ENCODE measurements at places on chromosomes 16 and 17.

DNA sequence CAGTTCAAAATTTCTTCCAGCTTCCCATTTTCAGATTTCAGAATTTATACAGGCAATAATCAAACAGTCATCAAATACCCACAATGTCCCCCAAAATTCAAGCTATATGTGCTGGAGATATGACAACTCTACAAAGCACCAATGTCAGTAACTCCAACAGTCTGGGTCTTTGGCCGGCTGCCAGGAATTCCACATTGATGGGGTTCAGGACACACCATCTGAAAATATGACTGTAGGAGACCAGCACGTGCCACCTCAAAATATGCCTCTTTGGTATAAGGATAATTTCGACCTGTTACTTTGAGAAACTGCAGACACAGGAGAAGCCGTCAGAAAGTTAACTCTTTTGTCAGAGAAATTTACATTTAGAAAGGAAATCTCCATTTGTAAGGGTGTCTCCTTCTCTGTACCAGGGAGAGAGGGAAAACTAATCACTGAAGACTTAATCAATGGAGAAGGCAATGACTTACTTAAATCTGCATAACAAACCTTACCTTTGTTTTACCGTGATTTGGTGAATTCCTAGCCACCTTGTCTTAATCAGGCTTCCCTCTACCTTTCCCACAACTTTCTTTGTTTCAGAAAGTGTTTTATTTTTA lies 594.3 kb upstream of the CDH5 start:
- no peak for DNase-seq

DNA sequence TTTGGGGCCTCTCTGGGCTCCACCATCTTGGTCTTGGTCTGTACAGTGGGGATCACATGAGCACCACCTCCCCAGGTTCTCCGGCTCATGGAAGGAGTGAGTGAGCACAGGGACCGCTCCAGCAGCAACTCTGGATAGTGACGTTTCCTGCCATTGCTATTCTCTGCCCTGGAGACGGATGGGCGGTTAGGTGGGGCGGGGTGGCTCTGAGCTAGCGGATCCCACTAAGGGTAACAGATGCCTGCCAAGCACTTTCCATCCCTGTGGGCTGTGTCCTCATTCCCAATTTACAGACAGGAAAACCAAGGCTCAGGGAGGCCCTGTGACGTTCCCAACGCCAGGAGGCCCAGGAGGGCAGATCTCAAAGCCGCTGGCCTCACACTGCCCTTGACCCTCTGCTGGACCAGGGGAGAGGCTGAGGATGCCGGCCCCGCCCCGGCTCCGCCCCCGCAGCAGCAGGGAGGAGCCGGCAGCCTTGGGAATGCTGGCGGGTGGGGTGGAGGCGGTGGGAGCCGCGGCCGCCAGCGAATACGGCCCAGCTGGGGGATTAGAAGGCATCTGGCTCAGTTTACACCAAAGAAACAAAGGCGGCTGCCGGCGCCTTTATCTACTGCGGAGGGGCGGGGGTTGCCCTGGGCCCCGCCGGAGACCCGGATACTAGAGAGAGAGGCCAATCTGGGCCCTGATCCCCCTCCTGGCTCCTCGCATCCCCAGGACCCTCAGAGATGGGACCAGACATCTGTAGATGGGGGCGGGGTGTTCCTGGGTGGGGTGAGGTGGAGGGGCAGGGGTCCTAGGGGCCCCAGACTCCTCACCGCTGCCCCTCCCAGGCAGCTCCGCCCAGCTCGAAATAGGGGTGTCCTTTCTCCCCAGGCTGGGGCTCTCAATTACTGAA lies 122.3 kb upstream of the CIBAR2 start:
- DNase-seq, result peak; percentile 91

- no peak for DNase-seq
Observed at GRCh38 chr16:81489547-81490267, 45.1 kb downstream of the CMIP start.

DNA sequence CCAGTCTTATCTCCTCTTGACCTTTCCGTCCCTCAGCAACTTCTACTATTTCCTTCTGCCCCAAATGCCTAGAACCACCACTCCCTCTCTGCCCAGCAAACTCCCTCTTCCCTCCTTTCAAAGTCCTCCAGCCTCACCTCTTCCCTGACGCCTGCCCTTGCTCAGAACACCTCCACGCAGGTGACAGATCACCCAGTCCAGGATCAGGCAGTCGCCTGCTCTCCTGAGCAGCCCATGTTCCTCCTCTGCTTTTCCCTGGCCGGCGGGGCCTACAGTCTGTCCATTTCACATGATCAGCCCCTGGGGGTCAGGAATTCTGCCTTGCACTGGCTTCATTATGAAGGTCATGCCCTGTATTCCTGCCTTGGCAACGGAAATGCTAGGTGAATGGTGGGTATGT lies 422 bp downstream of the CD300LF start:
- no peak for DNase-seq

DNA sequence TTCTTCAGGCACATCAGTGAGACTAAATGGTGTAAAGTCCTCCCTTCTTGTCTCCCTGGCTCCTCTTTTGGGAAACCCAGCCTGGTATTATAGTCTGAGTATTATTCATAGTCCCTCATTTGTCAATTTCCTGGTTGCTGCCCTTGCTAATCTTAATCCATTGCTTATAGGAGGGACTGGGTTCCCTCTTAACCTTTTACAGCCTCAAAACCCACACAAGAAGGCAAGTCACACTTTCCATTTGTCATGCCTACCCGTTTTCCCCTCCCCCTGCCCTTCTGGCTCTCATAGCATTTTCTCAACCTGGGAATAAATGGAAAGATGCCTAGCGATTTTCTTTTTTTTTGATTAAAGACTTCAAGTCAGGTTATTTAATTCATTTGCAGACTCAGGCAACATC lies 124.8 kb downstream of the MAP2K6 start:
- no peak for DNase-seq

GRCh38 chr16:75627851-75628250 lies 4.8 kb upstream of the ADAT1 start:
- no peak for DNase-seq

- DNase-seq, result no peak
Observed at GRCh38 chr17:28407130-28407973, 1.3 kb upstream of the SLC46A1 start.

GRCh38 chr17:37064206-37064605 lies 115.5 kb downstream of the AATF start:
- DNase-seq, result no peak

DNA sequence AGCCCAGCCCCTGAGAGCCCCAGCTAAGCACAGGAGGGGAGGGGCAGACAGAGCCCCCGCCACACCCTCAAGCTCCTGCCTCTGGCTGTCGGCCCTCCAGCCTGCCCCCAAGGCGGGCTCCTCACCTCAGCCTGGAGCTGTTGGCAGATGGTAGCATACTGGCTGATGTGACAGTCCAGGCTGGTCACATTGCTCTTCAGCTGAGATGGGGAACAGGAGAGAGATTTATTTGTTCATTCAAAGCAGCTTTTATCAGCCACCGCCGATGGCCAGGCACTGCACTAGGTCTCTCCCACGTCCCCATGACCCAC lies 14.8 kb downstream of the KIF18B start:
- no peak for DNase-seq

GRCh38 chr16:82709987-82710386 lies 83.2 kb downstream of the CDH13 start:
- DNase-seq, result no peak

DNA sequence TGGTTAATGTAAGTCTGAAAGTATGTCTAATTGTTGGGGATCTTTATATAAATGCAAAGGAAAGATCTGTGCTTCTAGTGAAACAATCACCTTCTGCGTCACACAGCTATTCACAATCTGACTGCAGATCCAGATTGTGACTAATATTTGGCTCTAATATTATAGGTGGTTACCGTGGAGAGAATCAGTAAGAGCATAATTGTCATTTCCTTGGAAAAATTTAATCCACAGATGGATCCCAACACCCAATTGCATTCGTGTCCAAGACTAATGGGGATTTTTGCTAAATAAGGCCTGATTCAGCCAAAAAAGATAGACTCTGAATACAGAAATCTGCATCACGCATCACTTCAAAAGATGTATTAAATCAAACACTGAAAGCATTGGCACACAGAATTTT lies 2.7 kb upstream of the KCNJ2 start:
- no peak for DNase-seq

DNA sequence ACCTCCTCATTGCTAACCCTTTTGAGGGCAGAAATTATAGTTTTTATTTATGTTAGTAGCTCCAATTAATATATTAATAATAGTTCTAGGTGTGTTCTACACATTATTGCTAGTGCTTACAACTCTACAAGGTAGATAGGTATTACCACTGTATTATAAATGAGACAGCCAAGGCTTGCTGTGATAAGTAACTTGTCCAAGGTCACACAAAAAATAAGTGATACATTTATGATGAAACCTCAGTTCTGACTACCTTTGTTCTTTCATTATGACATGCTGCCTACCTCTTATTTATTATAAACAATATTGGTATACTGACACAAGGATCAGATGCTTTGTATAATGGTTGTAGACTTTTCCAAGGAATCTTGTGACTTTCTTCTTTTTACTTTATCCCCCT lies 41.2 kb downstream of the NFAT5 start:
- no peak for DNase-seq

GRCh38 chr16:1769402-1770300 lies 1.7 kb downstream of the NME3 start:
- DNase-seq, result no peak

GRCh38 chr17:72238157-72238673 lies 117.4 kb downstream of the SOX9 start:
- no peak for DNase-seq

DNA sequence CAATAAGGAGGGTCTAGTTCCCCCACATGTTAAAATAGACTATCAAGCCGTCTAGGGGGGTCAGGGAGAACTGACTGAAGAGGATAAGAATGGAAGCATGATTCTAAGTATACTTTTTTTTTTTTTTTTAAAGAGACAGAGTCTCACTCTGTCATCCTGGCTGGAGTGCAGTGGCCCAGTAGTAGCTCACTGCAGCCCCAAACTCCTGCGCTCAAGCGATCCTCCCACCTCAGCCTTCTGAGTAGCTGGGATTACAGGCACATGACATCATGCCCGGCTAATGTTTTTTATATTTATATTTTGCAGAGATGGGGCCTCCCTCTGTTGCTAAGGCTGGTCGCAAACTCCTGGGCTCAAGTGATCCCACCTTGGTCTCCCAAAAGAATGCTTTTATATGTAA lies 14.2 kb downstream of the AMFR start:
- DNase-seq, result no peak

- DNase-seq, result no peak
Observed at GRCh38 chr16:52450916-52451315, 96.0 kb downstream of the TOX3 start.

GRCh38 chr17:61007980-61008379 lies 330.3 kb downstream of the BCAS3 start:
- no peak for DNase-seq

- DNase-seq, result no peak
Observed at GRCh38 chr17:81085420-81085911, 50.5 kb downstream of the BAIAP2 start.

DNA sequence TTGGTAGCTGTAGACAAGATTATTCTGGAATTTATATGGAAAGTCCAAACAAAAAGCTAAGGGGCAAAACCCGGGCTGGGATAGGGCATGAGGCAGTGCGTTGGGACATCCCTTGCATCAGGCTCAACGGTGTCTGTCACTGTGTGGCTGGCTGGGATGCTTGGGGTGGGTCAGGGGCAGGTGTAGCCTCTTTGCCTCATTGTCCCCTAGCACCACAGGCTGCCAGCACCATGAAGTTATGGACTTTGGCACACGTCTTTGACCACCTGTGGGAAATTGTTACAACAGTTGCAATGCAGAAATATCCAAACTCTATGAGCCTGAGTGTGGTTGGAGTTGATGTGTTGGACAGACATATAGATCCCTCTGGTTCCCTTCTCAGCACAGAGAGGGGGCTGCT lies 32.8 kb upstream of the MARCHF10 start:
- DNase-seq, result no peak

DNA sequence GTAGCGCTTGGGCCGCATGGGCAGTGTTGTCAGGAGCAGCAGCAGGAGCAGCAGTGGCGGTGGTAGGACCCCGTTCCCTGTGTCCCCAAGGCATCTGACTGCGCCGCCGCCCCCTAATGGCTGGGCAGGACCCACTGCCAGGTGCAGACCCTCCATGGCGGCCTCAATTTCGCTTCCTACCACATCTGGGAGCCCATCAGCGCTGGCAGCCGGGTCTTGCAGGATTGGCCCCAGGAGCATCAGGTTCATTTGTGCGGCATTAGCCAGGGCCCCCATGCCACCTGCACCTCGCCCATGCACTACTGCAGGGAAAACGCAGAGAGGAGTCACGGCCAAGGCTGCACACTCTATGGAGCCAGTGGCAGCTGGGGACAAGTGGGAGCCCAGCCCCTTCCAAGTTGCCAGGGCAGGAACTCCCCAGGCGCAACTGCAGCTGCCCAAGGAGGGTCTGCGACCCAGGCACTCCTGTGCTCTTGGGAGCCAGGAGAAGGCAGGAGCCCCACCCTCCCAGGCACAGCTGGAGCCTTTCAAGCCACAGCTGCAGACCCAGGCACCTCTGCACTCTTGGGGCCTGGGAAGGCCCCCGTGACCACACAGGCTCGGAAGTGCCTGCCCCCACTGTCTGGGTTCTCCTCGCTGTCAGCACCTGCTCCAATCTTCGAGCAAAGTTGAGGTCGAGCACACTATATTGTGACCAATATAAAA lies 594.2 kb downstream of the KCNJ18 start:
- no peak for DNase-seq

DNA sequence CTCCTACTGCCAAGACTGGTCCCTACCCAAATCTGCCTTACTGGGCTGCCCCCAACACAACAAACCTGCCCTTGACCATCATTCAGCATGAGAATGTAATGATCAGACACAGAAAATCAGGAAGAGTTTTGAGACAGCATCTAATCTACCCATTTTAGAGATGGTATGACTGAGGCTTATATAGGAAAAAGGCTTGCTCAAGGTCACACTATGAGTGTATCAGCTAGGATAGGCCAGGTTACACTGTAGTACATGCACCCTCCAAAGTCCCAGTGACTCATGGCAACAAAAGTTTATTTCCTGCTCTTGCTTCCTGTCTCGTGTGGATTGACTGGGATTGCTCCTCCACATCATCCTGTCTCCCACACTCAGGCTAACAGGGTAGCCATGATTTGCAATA lies 27.9 kb downstream of the NLRC5 start:
- no peak for DNase-seq
